Karpas-422 (cell line): ENCODE measurements at places on chromosomes 4 and X. TPM values are rescaled to one million over a fixed set of nuclear protein-coding genes. Genes with fewer than 3 reads are reported as not detected.

- H3K4me1 ChIP-seq, result peaks cover 20% of the 10 kb centered on the region
- DNase-seq, result no peak
- no peak overlapping the region for H3K27ac ChIP-seq
- no peaks in the 10 kb centered on the region for H3K27me3 ChIP-seq
These were observed 16.3 kb downstream of the MAML3 start for GRCh38 chr4:140137671-140138070.

DNA sequence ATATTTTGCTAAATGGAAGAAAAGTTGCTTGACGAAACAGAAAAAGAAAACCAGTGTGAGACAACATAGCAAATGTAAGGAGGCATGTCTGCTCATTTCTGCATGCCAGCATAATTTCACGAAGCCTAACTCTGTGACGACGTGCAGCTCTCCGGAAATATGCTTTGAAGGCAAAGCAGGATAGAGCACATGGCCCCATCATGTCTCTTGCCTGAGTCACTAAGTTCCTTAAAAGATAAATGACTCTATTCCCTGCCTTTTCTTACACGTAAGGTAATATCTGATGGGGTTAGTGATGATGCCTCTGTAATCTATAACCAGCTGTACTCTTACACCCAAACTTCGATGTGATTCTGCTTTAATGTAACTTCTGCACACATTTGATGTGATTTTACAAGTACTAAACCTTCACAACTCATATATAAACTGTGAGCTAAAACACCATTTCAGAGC is 64.5 kb downstream of the ANXA3 start:
- H3K4me1 ChIP-seq, result no peaks in the 10 kb centered on the region; the same call in 1 of the 2 replicates
- H3K27me3 ChIP-seq, result no peaks in the 10 kb centered on the region
- DNase-seq, result no peak

DNA sequence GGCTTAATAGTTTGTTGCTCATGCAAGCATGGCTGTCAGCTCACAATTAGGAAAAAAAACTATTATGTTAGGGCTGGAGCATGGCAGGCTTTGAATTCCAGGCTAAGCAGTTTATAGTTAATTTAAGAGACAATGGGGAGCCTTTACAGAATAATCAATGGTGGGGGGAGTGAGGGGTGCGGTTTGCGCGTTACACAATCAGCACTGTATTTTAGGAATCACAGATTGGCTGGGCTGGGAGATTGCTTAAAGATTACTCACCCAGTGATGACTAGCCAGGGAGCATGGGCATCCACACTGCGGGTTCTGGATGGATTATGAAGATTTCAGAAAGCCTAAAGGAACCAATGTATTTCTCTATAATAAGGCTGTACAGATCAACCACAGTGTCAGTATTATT is 186.6 kb downstream of the SOX3 start:
- no peaks in the 10 kb centered on the region for H3K27me3 ChIP-seq
- H3K27ac ChIP-seq, result no peak overlapping the region
- H3K4me3 ChIP-seq, result no peak overlapping the region

- H3K4me3 ChIP-seq, result no peak overlapping the region
- no peak for DNase-seq
- H3K27me3 ChIP-seq, result no peaks in the 10 kb centered on the region
- no peaks in the 10 kb centered on the region for H3K4me1 ChIP-seq
These were observed 31.8 kb downstream of the ATP2B3 start for GRCh38 chrX:153549231-153549630.

GRCh38 chr4:11512871-11513270 is 84.2 kb upstream of the HS3ST1 start:
- DNase-seq, result no peak
- H3K27ac ChIP-seq, result no peak overlapping the region
- H3K27me3 ChIP-seq, result no peaks in the 10 kb centered on the region
- H3K4me1 ChIP-seq, result no peaks in the 10 kb centered on the region

The ARMCX1 gene
- not detected in 2 replicates for total RNA-seq
